ENCODE measurements at places on chromosomes 11 and 22.
A peak's percentile ranks its signal among the peaks of the same experiment; 100 is the strongest.

- no peak for DNase-seq
Observed at GRCh38 chr11:3041699-3042441, 15.4 kb downstream of the CARS1 start.

GRCh38 chr22:39546889-39547586 is 14.5 kb upstream of the RPS19BP1 start:
- DNase-seq = no peak

GRCh38 chr11:123375832-123376231 is 54.2 kb upstream of the GRAMD1B start:
- DNase-seq = no peak

GRCh38 chr11:104619751-104620150 is 278.5 kb downstream of the CASP12 start:
- DNase-seq = no peak

DNA sequence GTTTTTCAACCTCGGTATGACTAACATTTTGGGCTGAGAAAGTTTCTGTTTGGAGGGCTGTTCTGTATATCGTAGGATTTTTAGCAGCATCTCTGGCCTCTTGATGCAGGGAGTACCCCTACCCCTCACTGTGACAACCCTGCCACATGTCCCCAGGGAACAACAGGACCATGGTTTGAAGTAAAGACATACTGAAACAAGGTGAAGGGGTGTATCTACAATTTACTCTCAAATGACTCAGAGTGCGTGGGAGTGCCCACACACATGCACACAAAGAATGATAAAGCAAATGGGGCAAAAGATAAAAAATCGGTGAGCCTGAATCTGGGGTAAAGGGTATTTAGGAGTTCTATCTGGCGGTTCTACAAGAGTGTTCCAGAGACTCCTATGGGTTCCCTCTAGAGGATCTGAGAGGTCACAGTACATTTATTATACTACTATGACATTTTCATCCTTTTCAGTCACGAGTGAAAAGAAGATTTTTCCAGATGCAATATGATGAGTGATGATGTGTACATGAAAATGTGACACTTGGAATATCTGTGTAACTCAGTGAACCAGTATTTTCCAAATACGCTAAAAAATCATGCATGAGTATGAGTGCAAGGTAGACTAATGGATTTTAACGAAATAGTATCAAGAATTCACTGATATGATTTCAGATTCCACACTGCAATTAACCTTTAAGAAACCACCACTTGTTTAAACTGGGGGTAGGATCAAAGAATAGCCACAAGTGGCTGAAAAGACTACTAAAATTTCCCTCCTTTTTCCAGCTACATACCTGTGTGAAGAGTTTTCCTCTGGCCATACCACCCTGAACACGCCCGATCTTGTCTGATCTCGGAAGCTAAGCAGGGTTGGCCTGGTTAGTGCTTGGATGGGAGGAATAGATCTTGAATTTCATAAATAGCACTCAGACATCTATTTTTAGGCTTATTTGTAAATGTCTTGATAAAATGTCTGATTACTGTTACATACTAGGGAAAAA is 56.3 kb upstream of the YPEL1 start:
- DNase-seq = peak; percentile 38

DNA sequence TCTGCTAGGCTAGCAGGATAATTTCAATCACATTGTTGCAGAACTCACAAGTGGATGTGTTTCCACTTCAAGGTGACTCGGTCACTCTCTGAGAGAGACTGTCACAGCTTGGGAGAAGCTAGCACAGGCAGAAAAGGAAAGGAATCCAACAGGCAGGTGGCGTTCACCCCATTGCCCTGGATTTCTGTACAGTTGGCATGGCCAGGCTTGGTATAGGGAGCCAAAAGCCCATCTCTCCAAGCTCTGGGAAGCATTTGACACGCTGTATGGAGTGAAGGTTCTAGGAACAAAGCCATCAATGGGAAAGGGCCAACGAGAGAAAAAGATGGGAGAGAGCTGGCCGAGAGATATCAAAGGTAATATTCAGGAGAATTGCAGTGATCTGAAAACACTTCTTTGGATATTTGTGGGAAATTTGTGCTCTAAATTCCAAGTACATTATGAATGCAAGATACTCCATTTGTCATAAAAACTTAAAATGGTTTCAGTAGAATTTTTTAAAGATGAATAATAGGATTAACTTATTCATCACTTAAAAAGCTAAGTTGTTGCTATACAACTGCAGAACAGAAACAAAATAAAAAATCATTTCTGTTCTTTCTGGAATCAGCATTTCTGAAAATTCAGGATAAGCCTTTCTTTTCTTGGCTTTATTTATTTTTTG is 223.5 kb upstream of the NTM start:
- DNase-seq = no peak

- no peak for DNase-seq
Observed at GRCh38 chr11:77665240-77665965, 27.8 kb upstream of the CLNS1A start.

- no peak for DNase-seq
Observed at GRCh38 chr11:46285173-46285572, 7.7 kb downstream of the CREB3L1 start.

DNA sequence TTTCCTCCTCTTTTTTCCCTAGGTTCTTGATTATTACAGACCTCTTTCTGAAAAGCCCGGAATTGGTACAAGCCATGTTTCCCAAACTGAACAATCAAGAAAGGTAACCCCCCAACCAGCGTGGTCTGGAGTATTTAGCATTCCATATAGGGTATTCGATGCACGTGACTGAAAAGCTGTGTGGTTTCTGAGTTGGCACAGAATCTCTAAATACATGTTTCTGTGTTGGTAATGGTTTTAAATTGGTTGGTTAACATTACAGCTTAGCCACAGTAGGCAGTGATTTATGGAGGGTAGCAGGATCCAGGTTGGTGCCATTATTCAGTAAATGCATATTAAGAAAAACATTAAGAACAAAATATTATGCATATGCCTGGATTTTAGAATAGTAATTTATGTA is 46.8 kb downstream of the ATXN10 start:
- DNase-seq = no peak

DNA sequence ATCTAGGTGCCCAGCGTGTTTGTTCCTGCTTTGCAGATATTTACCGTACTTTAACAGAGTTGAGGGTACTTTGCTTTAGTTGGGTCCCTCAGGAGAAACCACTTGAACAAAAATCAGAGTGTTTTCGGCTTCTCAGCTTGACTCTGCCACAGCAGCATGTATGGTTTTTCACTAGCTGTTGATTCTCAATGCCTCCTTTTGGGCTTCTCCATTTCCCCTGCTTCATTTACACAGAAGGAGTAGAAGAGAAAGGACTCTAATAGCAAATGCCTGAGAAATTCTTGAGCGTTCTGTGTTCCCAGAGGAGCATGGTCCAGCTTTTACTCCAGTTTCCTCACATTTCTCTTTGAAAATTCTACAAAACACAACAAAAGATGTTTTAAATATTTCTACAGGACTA is 252.1 kb upstream of the CCDC179 start:
- no peak for DNase-seq

GRCh38 chr22:20509344-20510047 is 2.1 kb downstream of the MED15 start:
- DNase-seq = peak; percentile 38

GRCh38 chr11:119483881-119484371 is 61.0 kb upstream of the THY1 start:
- DNase-seq = no peak

DNA sequence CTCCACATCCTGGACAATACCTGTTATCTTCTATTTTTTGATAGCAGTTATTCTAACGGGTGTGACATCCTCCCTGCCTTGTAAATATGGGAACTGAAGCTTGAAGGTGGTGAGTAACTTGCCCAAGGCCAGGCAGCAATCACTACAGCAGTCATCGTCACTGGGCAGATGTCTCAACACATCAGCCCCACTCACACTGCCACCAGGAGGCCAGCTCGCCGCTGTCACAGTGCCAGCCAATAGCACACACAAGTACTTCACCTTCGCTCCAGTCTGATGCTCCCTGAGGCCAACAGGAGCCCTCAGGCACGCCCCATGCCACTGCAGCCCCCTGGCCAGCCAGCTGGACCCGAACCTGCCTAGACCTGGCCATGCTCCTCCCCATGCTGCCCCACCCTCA is 4.9 kb upstream of the TTLL1 start:
- no peak for DNase-seq

DNA sequence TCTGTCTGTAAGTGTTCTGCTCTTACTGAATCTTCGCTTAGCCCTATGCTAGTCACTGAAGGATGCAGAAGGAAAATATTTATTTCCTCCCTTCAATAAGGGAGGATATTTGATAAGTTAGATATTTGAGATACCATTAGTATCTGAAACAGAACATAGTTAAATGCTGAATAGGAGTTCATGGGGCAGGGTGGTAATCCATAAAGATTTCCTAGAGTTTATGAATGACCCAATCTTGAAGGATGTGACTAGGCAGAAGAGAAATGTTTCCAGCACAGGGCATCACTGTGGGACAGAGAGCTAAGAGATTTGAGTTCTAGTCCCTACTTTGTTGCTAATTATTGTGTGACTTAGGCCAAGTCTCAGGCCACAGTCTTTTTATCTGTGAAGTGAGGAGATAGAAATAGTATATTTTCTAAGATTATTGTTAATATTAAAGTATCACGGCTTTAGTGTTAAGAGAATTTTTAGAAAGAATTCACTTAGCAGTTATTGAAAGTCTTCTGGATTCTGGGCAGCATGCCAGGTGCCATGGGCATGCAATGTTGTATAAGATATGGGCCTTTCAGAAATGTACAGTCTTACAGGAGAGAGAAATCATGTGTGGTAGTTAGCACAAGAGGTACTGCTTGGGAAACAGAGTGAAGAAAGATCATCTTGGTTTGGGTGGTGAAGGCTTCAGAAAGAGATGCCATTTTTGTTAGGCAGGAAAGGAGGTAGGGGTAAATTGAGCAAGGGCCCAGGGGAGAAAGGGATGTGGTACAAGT is 24.0 kb downstream of the SWAP70 start:
- no peak for DNase-seq

- DNase-seq = no peak
Observed at GRCh38 chr11:74611369-74611861, 19.0 kb downstream of the POLD3 start.

DNA sequence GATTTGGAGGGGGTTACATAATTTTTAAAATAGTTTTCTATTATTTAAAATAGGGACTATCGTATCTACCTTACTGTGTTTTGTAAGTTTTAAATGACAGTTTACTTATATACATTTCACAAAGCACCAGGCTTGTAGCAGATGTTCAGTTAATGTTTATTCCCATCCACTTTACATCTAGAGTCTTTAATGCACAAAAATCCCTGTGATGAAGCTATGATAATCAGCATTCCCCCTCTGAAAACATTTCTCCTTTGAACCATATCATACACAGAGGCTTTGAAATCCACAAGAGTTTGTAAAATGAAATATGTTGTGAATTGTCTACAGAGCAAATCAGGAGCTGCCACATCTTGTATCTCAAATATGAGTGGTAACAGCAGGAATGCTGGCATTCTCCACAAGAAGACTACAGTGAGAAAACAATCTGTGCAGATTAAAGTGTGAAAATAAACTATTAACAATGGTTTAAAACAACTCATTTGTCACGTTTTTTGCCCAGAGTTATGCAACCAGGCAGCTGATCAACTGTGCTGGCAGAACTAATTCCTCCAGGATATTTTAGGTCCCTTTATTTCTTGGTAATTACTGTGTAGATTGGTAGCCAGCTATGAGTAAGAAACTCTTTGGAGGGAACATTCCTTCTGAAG is 699.1 kb upstream of the ARHGAP42 start:
- DNase-seq = no peak

- DNase-seq = no peak
Observed at GRCh38 chr22:37462983-37463382, 23.2 kb downstream of the MFNG start.

GRCh38 chr11:133656082-133656635 is 123.9 kb upstream of the OPCML start:
- no peak for DNase-seq

GRCh38 chr22:33811686-33812085 is 108.6 kb downstream of the LARGE1 start:
- DNase-seq = no peak

- no peak for DNase-seq
Observed at GRCh38 chr11:134482865-134483264, 70.8 kb upstream of the B3GAT1 start.

- DNase-seq = no peak
Observed at GRCh38 chr11:110513259-110513801, 83.6 kb downstream of the FDX1 start.

- no peak for DNase-seq
Observed at GRCh38 chr22:25976356-25976755, 192.9 kb upstream of the SEZ6L start.

GRCh38 chr11:35746356-35747153 is 84.0 kb downstream of the TRIM44 start:
- no peak for DNase-seq

DNA sequence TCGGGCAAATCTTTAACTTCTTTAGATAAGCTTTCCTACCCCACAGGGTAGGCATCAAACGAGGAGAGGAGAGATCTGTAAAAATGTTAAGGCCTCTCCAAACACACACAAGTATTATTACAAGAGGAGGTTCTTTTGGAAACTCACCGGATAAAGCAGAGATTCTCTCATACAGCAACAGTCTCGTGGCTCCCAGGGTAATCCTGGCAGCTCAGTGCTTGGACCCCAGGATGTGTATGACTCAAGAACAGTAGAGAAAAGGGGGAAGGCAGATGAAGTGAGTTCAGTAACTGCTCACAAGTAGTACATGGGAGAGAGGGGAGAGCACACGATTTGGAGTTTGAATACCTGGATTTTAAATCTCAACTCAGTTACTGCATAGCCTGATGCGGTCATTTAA is 120.9 kb downstream of the FEZ1 start:
- DNase-seq = no peak

GRCh38 chr11:65430406-65431217 is 8.0 kb downstream of the NEAT1 start:
- DNase-seq = no peak

- DNase-seq = no peak
Observed at GRCh38 chr11:110318638-110319404, 22.4 kb upstream of the RDX start.

DNA sequence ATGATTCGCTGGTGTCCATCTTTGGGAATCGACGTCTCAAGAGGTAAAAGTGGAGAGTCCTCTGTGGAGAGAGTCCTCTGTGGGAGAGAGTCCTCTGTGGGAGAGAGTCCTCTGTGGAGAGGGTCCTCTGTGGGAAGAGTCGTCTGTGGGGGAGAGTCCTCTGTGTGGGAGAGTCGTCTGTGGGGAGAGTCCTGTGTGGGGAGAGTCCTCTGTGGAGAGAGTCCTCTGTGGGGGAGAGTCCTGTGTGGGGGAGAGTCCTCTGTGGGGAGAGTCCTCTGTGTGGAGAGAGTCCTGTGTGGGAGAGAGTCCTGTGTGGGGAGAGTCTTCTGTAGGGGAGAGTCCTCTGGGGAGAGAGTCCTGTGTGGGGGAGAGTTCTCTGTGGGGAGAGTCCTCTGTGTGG is 3.1 kb downstream of the PRDX5 start:
- no peak for DNase-seq

GRCh38 chr11:131724436-131724975 is 354.1 kb downstream of the NTM start:
- no peak for DNase-seq

GRCh38 chr11:66347425-66348276 is at the start of gene B4GAT1:
B4GAT1 (minus strand) TSS chr11:66347629; CDS start chr11:66347545, 84 bp downstream.
- DNase-seq = peak; percentile 81

- no peak for DNase-seq
Observed at GRCh38 chr11:6388748-6389147, 1.5 kb upstream of the SMPD1 start.

- DNase-seq = peak; percentile 59
Observed at GRCh38 chr11:133927690-133928627, 28.8 kb downstream of the IGSF9B start.

- DNase-seq = no peak
Observed at GRCh38 chr22:19110646-19111045, 11.6 kb downstream of the DGCR2 start.

All from stimulated activated CD4-positive, alpha-beta T cell treated with anti-CD3 and anti-CD28 coated beads, Interleukin-15, amount 100 ng/mL, for 48 hours (primary cell).